Astrocyte (in vitro differentiated cells and primary cell): ENCODE measurements at places on chromosomes 5 and 9. TPM values are rescaled to one million over a fixed set of nuclear protein-coding genes. Genes with fewer than 3 reads are reported as not detected.

RNF183 gene
- not detected in 2 replicates for total RNA-seq

ABITRAM gene
- total RNA-seq, result 16.3 and 16.7 TPM in 2 replicates

DNA sequence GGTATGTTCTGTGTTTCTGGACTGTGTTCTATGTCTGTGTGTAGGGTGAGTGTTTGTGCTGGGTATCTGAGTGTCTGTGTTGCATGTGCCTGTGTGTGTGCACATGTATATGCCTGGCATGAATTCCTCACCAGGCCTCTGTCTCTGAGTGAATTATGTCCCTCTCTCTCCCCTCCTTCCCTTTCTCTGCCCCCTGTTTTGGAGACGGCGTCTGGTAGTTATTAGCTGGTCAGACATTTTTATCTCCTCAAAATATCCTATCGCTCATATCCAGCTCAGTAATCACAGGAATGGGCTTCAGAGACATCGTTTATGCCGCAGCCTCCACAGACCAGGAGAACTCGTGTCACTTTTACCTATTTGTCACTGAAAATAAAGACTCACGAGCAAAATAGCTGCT lies 483.2 kb upstream of the BRINP1 start:
- no peak overlapping the region for H3K27ac ChIP-seq
- no peak for DNase-seq
- no peaks in the 10 kb centered on the region for H3K36me3 ChIP-seq
- H3K27me3 ChIP-seq, result no peaks in the 10 kb centered on the region
- H3K4me1 ChIP-seq, result no peaks in the 10 kb centered on the region

DNA sequence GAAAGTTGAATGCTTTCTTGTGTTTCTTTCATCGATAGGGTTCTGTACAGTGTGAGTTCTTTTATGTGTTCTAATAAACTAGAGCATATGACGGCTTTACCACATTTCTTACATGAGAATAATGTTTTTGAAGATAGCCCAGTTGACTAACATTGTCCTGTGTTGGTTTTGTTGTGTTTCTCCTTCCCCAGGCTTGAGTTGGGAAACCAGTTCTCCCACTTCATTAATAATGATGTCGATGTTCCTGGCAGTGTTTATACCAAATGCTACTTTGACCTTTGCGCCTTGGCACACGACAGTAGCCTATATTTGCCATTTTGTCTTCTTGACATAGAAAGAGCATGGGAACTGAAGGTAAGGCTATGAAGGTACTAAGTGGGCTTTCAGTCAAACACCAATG lies 14.4 kb upstream of the ZNF782 start:
- no peaks in the 10 kb centered on the region for H3K36me3 ChIP-seq
- no peak overlapping the region for H3K4me3 ChIP-seq
- H3K27me3 ChIP-seq, result no peaks in the 10 kb centered on the region
- no peak overlapping the region for H3K27ac ChIP-seq
